ENCODE measurements at places on chromosomes 3 and 15.

DNA sequence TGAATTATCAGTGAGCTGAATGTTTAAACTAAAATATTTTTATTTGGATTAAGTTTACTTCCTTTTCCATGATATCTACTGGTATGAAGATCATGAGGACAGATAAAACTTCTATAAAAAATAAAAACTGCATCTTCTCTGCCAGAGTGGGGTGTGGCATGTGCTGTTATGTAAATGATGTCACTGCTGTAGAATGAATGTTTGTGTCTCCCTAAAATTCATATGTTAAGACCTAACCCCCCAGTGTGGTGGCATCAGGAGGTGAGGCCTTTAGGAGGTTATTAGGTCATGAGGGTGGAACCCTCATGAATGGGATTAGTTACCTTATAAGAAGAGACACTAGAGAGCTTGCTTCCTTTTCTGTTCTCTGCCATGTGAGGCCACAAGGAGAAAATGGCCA, 178.7 kb upstream of the DPH6 start:
- no peak for DNase-seq

- no peak for DNase-seq
These were observed 52.1 kb upstream of the IL12A start for GRCh38 chr3:159936541-159936940.

DNA sequence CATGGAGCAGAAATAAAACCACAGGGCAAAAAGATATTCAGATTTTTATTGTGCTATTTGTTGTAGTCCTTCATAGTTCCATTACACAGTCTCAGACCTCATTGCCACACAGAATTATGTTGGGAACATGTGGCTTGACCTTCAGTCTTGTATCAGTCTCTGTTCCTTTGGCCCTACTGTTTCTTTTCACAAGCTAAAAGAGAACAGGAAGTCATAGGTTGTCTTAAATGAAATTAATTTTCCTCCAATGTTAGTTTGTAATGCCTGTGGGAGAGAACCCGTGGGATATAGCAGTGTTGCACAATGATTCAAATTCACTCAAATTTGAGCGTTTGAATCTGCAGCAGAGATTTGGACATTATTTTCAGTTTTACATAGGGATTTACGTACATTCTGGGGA, 359.9 kb downstream of the LRTM1 start:
- no peak for DNase-seq

DNA sequence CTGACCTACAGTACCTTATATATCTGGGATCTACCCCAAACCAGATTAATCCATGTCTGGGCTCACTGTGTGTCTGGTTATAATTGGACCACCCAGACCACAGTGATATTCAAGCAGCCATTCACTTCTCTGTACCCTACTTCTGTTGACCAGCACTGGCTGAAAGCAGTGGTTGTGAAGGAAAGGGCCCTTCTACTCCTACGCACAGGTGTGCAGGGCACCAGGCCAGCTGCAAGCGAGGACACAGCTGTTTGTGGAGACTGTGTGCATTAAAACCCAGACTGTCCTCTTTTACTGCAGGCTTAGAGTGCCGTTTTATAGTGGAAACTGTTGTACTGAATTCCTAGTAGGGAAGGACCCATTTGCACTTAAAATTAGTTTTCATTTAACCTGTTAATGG, 29.5 kb downstream of the CTDSPL start:
- no peak for DNase-seq

GRCh38 chr3:60551455-60552209, 699.6 kb downstream of the FHIT start:
- no peak for DNase-seq

- no peak for DNase-seq
These were observed 133.1 kb downstream of the SMAD6 start for GRCh38 chr15:66834881-66835878.

DNA sequence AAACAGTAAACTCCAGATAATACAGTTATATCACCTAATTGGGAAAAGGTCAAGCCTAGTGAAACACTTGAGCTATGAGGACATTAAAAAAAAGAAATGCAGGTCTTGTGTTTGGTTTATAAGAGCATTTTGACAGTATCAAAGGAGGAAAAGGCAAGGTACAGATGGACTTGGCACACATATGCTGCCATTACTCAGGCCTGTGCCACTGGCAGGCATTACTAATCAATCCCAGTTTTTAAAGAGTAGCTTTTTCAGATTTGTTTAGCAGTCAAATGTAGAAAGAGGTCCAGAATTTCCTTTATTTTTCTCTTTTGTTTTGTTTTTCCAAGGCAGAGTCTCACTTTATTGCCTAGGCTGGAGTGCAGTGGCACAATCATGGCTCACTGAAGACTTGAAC, 38.9 kb downstream of the MDFIC2 start:
- no peak for DNase-seq

- no peak for DNase-seq
These were observed 286.4 kb upstream of the BCHE start for GRCh38 chr3:166123576-166123975.

GRCh38 chr15:101433396-101433795, 56.1 kb downstream of the PCSK6 start:
- DNase-seq, result no peak

- DNase-seq, result no peak
These were observed 74.7 kb downstream of the CRYBG3 start for GRCh38 chr3:97896547-97896946.

- DNase-seq, result no peak
These were observed 1390.9 kb upstream of the CADM2 start for GRCh38 chr3:83567935-83568334.

GRCh38 chr3:133620066-133620784, 41.5 kb downstream of the TOPBP1 start:
- no peak for DNase-seq

DNA sequence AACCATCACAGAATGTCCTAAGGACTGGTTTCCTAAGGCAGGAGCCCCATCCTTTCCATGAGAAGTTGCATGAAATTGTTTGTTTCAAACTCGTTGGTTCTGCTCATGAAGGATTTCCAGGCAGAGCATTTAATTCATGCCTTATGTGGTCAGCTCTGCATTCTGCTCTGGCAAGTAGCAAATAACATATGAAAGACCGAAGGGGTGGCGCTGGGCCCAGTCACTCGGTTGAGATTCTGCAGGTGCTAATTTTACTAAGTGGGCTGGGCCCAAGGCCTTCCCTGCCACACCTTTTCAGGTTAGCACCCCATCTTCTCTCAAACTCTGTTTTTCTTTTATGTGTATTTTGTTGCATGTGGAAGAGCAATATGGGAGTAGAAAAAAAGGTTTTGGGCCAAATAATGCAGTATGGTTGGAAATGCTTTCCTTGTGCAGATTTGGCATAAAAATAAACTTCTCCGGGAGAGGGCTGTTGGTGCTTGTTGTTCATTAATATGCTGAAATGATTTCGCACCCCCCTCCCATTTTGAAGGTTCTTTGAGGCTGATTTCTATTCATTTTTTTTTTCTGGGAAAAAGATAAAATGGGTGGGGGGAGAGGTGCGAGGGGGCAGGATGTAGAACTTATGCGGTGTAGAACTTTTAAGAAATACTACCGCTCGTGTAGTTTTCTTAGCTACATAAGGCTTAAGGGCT, 182.9 kb upstream of the FEZF2 start:
- DNase-seq, result no peak

DNA sequence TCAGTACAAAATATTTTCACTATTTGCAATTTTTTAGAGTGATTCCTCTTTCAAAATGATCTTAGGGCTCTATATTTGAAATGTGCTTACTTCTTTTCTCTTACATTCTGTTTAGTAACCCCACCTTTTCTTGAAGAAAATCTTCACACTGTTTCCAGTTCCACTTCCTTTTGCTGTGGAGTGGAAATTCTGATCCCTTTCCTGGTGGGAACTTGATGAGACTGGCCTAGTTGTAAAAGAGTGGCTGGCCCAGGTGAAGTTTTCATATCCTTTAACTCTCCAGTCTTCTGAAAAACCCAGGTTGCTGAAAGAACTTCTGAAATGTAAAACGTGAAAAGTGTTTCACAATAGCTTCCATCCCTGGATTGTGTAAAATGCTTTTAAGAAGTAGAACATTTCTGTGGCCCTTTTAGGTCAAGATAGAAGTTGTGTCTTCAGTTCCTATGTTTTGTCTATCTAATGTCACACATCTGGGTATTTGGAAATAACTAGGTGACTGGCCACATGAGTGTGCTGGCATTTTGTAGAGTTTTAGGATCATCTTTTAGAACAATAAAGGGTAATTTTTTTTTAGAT, 84.8 kb upstream of the LRIG1 start:
- DNase-seq, result no peak

GRCh38 chr3:147943265-147943945, 534.2 kb downstream of the ZIC1 start:
- DNase-seq, result no peak

DNA sequence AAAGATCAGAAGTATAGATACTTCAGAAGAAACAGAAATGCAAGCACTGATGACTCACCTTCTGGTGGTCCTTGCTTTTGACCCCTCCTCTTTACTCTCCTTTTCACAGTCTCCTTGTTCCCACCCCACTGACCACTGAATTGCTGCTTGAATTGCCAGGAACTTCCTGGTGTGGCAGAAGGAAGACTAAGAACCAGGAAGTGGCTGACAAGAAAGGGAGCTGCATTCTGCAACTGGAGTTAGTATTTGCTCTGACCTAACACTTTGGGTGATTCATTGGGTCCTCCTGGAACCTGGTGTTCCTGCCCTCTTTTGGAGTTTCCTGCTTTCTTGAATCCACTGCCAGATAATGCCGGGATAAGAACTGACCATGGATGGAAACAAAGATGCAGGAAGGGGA, 23.0 kb downstream of the KY start:
- no peak for DNase-seq

DNA sequence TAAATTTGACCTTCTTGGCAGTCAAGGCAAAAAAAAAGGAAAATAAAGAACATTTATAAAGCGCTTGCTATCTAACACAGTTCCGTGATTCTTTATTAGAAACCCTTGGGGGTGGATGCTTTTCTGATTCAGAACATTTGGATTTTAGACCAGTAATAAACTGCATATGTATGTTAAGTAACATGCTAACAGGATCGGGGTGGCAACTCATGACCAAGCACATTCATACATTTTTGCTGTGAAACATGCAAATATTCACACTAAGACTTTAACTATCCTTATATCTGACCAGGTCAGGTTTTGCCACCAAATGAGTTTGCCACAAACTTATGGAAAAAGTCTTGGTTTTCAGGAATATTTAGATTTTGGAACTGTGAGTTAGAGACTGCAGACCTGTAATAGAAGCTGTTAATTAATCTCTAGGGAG, 30.4 kb upstream of the KLF13 start:
- no peak for DNase-seq

GRCh38 chr3:108406661-108407206, 103.7 kb downstream of the MYH15 start:
- no peak for DNase-seq

- DNase-seq, result no peak
These were observed 58.5 kb upstream of the PLXNA1 start for GRCh38 chr3:126924458-126924857.

GRCh38 chr3:48120223-48120622, 68.0 kb downstream of the CDC25A start:
- no peak for DNase-seq
